ENCODE measurements at places on chromosomes 1 and 21.
A peak's percentile ranks its signal among the peaks of the same experiment; 100 is the strongest.

DNA sequence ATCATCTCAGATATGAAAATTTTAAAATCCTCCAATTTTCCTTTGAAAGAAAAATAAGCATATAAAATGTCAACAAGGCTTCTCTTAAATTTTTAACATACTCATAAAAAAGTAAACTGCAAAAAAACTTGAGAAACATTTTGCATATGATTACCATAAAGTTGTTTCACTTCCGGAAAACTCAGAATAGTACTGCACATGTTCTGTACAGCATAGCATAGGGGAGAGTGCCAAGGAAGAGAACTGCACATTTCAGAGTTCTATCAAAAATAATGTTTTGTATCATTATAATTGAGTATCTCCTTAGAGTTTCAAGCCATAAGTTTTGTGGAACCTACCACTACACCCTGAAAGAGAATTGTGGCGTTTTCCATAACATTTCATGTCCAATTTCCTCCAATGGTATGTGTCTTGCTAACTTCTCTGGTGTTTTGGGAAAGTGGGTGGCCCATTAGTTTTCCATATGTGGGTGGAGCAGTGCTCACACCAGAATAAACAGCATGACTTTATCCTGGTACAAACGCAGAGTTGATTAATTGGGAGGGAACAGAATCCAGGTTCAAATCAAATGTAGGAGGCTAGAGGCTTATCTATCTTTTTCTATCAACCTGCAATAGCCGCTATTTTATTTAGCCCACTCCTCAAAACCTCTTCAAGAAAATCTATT lies 430.9 kb downstream of the LMO4 start:
- H3K27ac ChIP-seq, result no peak overlapping the region
- DNase-seq, result no peak
- H3K27me3 ChIP-seq, result no peaks in the 10 kb centered on the region

GRCh38 chr1:28392027-28392652 lies 22.6 kb downstream of the PHACTR4 start:
- H3K36me3 ChIP-seq, result no peaks in the 10 kb centered on the region
- H3K27ac ChIP-seq, result no peak overlapping the region
- no peaks in the 10 kb centered on the region for H3K27me3 ChIP-seq
- DNase-seq, result no peak
- H3K4me1 ChIP-seq, result no peaks in the 10 kb centered on the region

DNA sequence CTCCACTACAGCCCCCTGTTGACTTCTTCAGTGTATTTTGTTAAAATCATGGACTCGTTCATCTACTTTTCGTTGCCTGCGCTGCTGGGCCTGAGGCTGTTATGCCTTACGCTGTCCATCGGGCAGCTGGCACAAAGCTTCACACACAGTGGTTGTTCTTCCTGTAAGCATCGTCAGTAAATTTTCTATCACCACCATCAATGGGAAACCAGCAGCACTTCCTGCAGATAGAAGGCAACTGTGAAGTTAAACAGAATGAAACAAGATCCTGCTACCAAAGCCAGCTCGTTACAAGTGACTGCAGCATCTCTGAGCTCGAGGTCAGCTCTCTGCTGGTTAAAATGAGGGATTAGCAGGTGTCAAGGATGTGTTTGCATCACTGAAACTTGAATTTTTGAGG lies 21.9 kb upstream of the PADI6 start:
- no peak overlapping the region for H3K4me3 ChIP-seq
- no peak overlapping the region for H3K27ac ChIP-seq
- no peaks in the 10 kb centered on the region for H3K27me3 ChIP-seq
- H3K36me3 ChIP-seq, result no peaks in the 10 kb centered on the region
- no peak for DNase-seq

- no peaks in the 10 kb centered on the region for H3K36me3 ChIP-seq
- H3K4me3 ChIP-seq, result peak overlapping the region; percentile 81
- H3K27ac ChIP-seq, result no peak overlapping the region
- no peak for DNase-seq
- no peaks in the 10 kb centered on the region for H3K27me3 ChIP-seq
These were observed 519 bp downstream of the RERE start for GRCh38 chr1:8816831-8817411.

- H3K36me3 ChIP-seq, result no peaks in the 10 kb centered on the region
- H3K4me1 ChIP-seq, result no peaks in the 10 kb centered on the region
- H3K27ac ChIP-seq, result no peak overlapping the region
- no peaks in the 10 kb centered on the region for H3K27me3 ChIP-seq
These were observed 27.0 kb upstream of the SDHB start for GRCh38 chr1:17080880-17081279.

GRCh38 chr1:43388613-43389012 lies 987 bp downstream of the MED8 start:
- no peak overlapping the region for H3K27ac ChIP-seq
- no peaks in the 10 kb centered on the region for H3K4me1 ChIP-seq
- no peaks in the 10 kb centered on the region for H3K27me3 ChIP-seq

- H3K4me1 ChIP-seq, result peaks cover 4% of the 10 kb centered on the region
- H3K27ac ChIP-seq, result no peak overlapping the region
- H3K4me3 ChIP-seq, result peak overlapping the region; percentile 17
- H3K27me3 ChIP-seq, result no peaks in the 10 kb centered on the region
- no peaks in the 10 kb centered on the region for H3K36me3 ChIP-seq
- no peak for DNase-seq
These were observed 20.2 kb downstream of the NFYC start for GRCh38 chr1:40711465-40712404.

GRCh38 chr1:114122941-114123618 lies 30.6 kb downstream of the SYT6 start:
- H3K36me3 ChIP-seq, result peaks cover 20% of the 10 kb centered on the region
- no peak overlapping the region for H3K27ac ChIP-seq
- no peak for DNase-seq
- H3K4me1 ChIP-seq, result peaks cover 8% of the 10 kb centered on the region
- H3K27me3 ChIP-seq, result no peaks in the 10 kb centered on the region

GRCh38 chr1:222413436-222413835 lies 134.5 kb downstream of the HHIPL2 start:
- DNase-seq, result no peak
- no peaks in the 10 kb centered on the region for H3K4me1 ChIP-seq
- no peaks in the 10 kb centered on the region for H3K27me3 ChIP-seq
- no peaks in the 10 kb centered on the region for H3K36me3 ChIP-seq

GRCh38 chr1:84264961-84265360 lies 36.5 kb upstream of the SAMD13 start:
- H3K4me1 ChIP-seq, result no peaks in the 10 kb centered on the region
- no peak for DNase-seq
- H3K36me3 ChIP-seq, result no peaks in the 10 kb centered on the region
- H3K4me3 ChIP-seq, result no peak overlapping the region
- H3K27ac ChIP-seq, result no peak overlapping the region

GRCh38 chr1:226112626-226113025 lies 50.1 kb downstream of the H3-3A start:
- no peak overlapping the region for H3K4me3 ChIP-seq
- H3K27ac ChIP-seq, result no peak overlapping the region
- no peaks in the 10 kb centered on the region for H3K36me3 ChIP-seq
- no peaks in the 10 kb centered on the region for H3K27me3 ChIP-seq

GRCh38 chr1:247561711-247562110 lies 12.8 kb downstream of the GCSAML start:
- DNase-seq, result no peak
- H3K4me3 ChIP-seq, result no peak overlapping the region
- 0 out of 2 replicates have a peak, but pooled peaks cover 1% of the 10 kb centered on the region for H3K4me1 ChIP-seq

- H3K4me1 ChIP-seq, result peaks cover 1% of the 10 kb centered on the region
- no peak overlapping the region for H3K27ac ChIP-seq
- no peaks in the 10 kb centered on the region for H3K36me3 ChIP-seq
- no peaks in the 10 kb centered on the region for H3K27me3 ChIP-seq
- no peak for DNase-seq
These were observed 67.3 kb downstream of the NOS1AP start for GRCh38 chr1:162136760-162137159.

DNA sequence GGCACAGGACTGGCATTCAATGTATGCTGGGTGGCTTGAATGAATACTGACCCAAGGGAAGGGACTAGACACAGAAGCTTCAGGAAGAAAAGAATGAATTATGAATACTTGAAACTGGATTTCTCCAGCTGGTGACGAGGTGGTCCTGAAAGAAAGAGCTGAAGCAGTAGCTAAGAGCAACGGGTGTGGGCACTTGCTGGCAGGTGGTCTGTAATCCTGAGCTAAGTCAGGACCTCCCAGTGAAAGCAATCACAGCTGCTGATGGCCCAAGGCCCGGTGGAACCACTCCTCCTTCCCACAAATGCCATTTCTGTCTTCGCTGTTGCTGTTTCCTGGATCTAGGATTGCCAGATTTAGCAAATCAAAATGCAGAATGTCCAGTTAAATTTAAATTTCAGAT lies 47.0 kb downstream of the NEK2 start:
- no peak overlapping the region for H3K27ac ChIP-seq
- no peak overlapping the region for H3K4me3 ChIP-seq
- H3K4me1 ChIP-seq, result no peaks in the 10 kb centered on the region
- H3K36me3 ChIP-seq, result no peaks in the 10 kb centered on the region
- no peak for DNase-seq

- H3K27ac ChIP-seq, result no peak overlapping the region
- no peak for DNase-seq
- no peak overlapping the region for H3K4me3 ChIP-seq
- no peaks in the 10 kb centered on the region for H3K4me1 ChIP-seq
These were observed 25.3 kb downstream of the FMO2 start for GRCh38 chr1:171210355-171210754.

GRCh38 chr1:37502104-37502503 lies 12.5 kb downstream of the MEAF6 start:
- DNase-seq, result no peak
- H3K4me3 ChIP-seq, result no peak overlapping the region
- no peaks in the 10 kb centered on the region for H3K4me1 ChIP-seq
- H3K36me3 ChIP-seq, result no peaks in the 10 kb centered on the region
- no peaks in the 10 kb centered on the region for H3K27me3 ChIP-seq
- no peak overlapping the region for H3K27ac ChIP-seq

DNA sequence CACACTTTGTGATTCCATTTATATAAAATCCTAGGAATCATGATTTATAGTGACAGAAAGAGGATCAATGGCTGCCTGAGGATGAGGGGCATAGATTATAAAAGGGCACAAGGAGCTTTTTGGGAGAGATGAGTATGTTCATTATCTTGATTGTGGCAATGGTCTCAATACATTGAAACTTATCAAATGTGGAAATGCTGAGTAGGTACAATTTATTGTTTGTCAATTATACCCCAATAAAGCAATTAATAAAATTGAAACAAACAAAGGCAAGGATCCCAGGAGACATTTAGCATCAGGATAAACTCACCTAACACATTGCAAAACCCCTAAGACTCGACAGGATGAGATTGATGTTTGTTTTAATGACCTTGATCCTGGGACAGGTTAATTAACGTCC lies 153.1 kb upstream of the KLHDC7A start:
- H3K4me1 ChIP-seq, result peaks cover 2% of the 10 kb centered on the region
- H3K4me3 ChIP-seq, result no peak overlapping the region
- no peak for DNase-seq
- H3K36me3 ChIP-seq, result no peaks in the 10 kb centered on the region

DNA sequence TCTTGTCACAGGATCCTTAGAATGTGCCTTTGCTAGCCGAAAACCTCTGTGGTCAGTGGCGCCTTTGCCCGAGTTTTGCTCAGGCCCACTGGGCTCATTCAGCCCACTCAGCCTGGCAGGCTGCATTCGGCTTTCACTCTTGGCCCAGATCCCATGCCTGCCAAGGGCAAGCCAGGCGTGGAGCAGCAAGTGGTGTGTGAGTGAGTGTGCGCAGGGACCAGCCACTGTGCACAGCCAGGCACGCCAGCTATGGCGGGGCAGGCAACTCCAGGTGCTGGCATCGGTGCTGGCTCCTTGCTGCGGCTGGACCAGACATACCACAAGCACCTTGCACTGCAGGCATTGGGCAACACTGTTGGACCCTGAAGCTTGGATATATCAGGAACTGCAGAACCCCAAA lies 1145.1 kb upstream of the NCAM2 start:
- H3K4me1 ChIP-seq, result no peaks in the 10 kb centered on the region
- H3K4me3 ChIP-seq, result no peak overlapping the region
- no peaks in the 10 kb centered on the region for H3K36me3 ChIP-seq
- no peak overlapping the region for H3K27ac ChIP-seq

- H3K27ac ChIP-seq, result no peak overlapping the region
- H3K4me1 ChIP-seq, result no peaks in the 10 kb centered on the region
- no peaks in the 10 kb centered on the region for H3K36me3 ChIP-seq
- DNase-seq, result no peak
- H3K4me3 ChIP-seq, result no peak overlapping the region
These were observed 3.5 kb upstream of the RAP1GAP start for GRCh38 chr1:21672478-21673276.

GRCh38 chr1:175797576-175797975 lies 54.2 kb upstream of the TNR start:
- DNase-seq, result no peak
- H3K27ac ChIP-seq, result no peak overlapping the region
- 0 out of 2 replicates have a peak, but pooled peaks cover 2% of the 10 kb centered on the region for H3K27me3 ChIP-seq
- no peaks in the 10 kb centered on the region for H3K36me3 ChIP-seq
- no peaks in the 10 kb centered on the region for H3K4me1 ChIP-seq

Data from iPS DF 6.9 (cell line).